ENCODE measurements at places on chromosomes 2 and 18. TPM values are rescaled to one million over a fixed set of nuclear protein-coding genes. Genes with fewer than 3 reads are reported as not detected.

DNA sequence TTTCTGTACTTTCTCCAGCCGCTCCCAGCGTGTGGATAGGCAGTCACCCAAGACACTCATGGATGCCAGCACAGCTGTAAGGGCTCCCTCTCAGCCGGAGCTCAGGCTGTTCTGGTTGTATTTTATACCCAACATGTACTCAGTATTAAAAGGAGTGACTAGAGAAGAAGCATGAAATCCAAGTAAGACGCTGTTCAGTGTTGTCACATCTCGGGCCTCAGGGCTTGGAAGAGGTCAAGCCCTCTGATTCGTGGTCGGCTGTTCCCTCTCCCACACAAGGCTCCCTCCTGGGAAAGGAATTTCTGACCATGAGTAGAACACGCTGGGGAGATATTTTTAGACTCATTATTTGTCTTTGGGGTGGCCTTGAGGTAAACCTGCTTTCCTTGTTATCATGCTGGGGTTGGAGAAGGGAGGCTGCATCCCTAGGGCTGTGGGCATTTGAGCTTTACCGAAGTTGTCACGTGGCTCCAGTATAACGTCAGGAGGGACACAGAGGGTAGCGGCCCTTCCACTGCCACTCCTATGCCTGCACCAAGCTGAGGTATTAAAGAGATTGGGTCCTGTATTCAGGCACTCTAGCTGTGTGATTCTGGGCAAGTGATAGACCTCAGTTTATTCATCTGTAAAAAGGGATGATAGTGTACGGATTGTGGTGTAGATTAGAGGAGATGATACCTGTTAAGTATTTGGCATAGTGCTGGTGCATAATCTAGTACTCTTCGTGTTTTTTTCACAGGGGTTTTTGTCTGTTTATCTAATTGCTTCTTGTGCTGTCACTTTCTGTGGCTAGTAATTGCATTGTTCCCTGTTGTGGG, 34.1 kb downstream of the HK2 start:
- peaks cover 54% of the 10 kb centered on the region for H3K4me1 ChIP-seq

GRCh38 chr18:52553441-52553840, 213.4 kb downstream of the DCC start:
- H3K27ac ChIP-seq: no peak overlapping the region
- no peak for DNase-seq
- no peaks in the 10 kb centered on the region for H3K36me3 ChIP-seq
- no peaks in the 10 kb centered on the region for H3K4me1 ChIP-seq
- no peak overlapping the region for H3K4me3 ChIP-seq

DNA sequence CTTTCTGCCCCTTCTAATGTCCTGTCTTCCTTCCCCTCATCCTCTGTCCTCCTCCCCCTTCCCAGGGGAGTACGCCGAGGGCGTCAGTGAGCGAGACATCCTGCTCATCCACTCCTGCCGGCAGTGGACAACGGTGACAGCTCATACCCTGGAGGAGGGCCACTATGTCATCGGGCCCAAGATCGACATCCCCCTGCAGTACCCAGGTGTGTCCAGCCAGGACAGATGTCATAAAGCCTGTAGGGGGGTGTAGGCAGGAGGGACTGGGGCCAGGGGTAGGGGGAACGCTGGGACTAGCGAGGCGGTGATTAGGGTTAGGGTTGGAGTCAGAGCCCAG, 3.4 kb downstream of the GAREM2 start:
- H3K27me3 ChIP-seq: no peaks in the 10 kb centered on the region
- H3K27ac ChIP-seq: no peak overlapping the region
- H3K4me1 ChIP-seq: 0 out of 2 replicates have a peak, but pooled peaks cover 4% of the 10 kb centered on the region
- no peak for DNase-seq

- no peak for DNase-seq
- no peak overlapping the region for H3K4me3 ChIP-seq
- no peaks in the 10 kb centered on the region for H3K4me1 ChIP-seq
- H3K27me3 ChIP-seq: no peaks in the 10 kb centered on the region
These were observed 279.7 kb downstream of the MBD5 start for GRCh38 chr2:148300544-148300943.

The SP140L gene
- 2.8 TPM for total RNA-seq

The UGT1A8 gene
- total RNA-seq: 0.46 TPM

The PPP3R1 gene
- 21.8 TPM for total RNA-seq

Measured in PC-3 (cell line).